Activated T-helper 2 cell treated with anti-CD3 and anti-CD28 coated beads, Interferon-gamma antibody, Interleukin-2, Interleukin-4, amounts not matched to agents 10 μg/mL and 5 μg/mL and 100 μg/mL, durations not matched to agents 14 hours and 24 hours and 36 hours (primary cell): ENCODE measurements at places on chromosomes 7 and 10.

DNA sequence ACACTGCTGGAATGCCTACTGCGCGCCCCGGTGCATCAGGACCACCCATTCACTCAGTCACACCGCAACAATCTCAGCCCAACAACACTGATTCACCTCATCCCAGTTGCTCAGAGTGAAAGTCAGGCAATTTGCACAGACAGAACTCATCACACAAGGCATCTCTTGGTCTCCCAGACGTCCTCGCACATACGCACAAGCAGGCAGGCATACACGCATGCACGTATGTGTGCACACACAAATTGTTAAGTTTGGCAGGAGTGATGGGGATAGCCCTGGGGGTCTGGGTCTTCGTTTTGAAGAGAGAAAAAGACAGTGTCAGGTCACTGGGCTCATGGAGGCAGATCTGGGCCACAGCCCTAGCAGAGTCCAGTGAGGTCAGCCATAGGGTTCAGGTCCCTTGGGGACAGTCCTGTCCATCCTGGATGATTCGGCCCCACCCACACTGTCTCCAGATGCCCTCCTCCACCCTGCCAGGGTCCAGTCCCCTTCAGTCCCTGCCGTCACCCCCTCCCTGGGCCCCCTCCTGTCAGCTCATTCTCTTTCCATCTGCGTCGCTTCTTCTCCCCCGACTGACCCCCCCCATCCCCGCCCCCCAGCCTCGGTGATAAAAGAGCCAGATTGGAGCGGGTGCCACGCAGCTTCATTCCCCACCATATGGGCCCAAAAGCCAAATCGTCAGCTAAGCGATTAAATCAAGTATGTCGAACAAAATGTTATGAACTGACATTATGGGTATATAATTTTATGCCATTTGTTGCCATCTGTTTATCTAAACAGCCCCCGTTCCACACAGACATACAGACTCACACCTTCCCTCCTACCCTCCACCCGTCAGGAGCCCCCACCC lies 48.5 kb upstream of the SLF2 start:
- no peaks in the 10 kb centered on the region for H3K36me3 ChIP-seq
- H3K27me3 ChIP-seq = peaks cover 36% of the 10 kb centered on the region
- H3K4me1 ChIP-seq = peaks cover 2% of the 10 kb centered on the region
- no peak for DNase-seq
- H3K4me3 ChIP-seq = no peak overlapping the region

DNA sequence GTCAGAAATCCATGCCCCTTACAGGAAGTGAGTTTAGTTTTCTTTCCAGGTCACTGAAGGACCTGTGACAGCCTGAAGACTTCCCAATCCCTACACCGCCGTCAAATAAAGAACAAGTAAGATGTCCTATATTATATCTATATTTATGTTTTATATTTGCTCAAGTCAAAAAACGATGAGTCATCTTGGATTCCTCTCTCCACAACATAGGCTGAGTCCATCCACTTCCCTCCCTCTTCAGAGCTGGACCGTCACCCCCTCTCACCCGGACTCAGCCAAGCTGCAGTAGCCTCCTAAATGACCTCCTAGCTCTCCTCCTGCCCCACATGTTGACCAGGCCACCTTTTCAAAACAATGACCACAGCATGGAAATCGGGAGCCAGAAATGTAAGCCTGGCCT lies 53.5 kb downstream of the GLI3 start:
- H3K27me3 ChIP-seq = no peaks in the 10 kb centered on the region
- H3K4me1 ChIP-seq = no peaks in the 10 kb centered on the region
- H3K4me3 ChIP-seq = no peak overlapping the region
- H3K27ac ChIP-seq = no peak overlapping the region
- no peaks in the 10 kb centered on the region for H3K36me3 ChIP-seq

DNA sequence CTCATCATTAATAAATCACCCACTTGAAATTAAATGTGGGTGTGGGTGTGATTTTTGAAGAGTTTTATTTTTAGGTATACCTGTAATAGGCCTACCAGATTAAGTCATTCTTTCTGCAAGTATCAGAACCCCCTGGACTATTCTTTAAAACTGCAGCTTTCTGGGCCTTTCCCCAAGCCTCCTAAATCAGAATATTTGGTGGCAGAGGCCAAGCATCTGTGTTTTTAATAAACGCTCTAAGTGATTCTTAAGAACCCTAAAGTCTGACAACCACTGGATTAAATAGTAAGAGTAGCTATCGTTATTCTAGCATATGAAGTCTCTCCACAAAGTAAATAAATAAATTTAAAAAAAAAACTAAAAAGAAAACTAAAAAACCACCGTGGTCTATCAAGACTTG lies 703.0 kb upstream of the NRP1 start:
- H3K27me3 ChIP-seq = no peaks in the 10 kb centered on the region
- no peak overlapping the region for H3K27ac ChIP-seq
- no peak overlapping the region for H3K4me3 ChIP-seq
- no peaks in the 10 kb centered on the region for H3K4me1 ChIP-seq
- no peaks in the 10 kb centered on the region for H3K36me3 ChIP-seq

DNA sequence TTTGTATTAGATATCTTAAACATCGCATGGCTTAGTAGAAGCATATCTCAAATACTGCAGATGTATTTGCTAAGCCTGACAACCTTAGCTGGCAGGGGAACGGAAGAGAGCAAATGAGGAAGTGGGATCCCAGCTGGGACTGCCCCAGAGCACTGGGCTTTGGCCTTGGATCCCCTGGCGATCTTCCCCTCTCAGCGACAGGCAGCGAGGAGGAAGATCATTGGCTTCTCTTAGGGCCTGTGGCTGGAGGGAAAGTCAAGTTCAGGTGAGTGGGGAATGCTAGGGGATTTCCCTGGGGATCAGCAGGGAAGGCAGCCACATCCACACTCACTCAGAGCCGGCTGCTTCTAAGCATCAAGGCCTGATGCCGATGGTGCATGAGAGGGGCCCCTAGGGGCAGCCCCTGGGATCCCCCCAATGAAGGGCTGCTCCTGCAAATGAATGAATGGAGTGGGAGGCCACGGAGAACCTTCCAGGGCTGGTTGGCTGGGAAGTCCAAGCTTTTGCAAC lies 42.0 kb downstream of the LYZL2 start:
- H3K4me3 ChIP-seq = no peak overlapping the region
- peaks cover 7% of the 10 kb centered on the region for H3K4me1 ChIP-seq
- no peak overlapping the region for H3K27ac ChIP-seq
- peaks cover 17% of the 10 kb centered on the region for H3K27me3 ChIP-seq
- H3K36me3 ChIP-seq = no peaks in the 10 kb centered on the region
